ENCODE measurements at places on chromosomes 3 and 15. TPM values are rescaled to one million over a fixed set of nuclear protein-coding genes. Genes with fewer than 3 reads are reported as not detected.
A peak's percentile ranks its signal among the peaks of the same experiment; 100 is the strongest.

DNA sequence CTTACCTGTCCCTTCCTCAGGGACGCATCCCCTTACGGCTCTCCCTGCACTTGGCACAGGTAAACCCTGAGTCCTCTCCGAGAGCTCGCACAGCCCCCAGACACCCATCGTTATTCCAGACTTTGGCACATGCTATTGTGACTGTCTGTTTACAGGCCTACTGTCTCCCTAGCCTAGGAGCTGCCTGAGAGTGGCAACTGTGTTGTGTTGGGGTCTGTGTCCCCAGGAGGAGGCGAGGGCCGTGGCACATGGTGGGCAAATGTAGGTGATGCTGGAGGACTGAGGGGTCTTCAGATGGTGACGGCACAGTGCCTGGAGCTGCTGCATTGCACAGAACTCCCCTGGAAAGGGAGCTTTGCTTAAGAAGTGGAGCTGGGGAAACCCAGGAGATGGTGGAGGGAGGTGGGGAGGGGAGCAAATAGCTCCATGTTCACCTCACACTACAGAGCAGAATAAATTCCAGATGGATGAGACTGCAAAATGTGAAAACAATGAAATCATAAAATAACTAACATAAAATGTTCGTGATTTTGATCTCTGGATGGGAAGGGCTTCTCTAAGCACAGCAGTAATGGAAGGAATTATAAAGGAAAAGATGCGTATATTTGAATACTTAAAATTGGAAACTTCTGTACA is 96.5 kb downstream of the SMAD6 start:
- no peak for DNase-seq

Gene TERC
- total RNA-seq: not detected

Gene CD200R1
- total RNA-seq: 3.8 TPM

Gene TM6SF1
- 4.0 TPM for total RNA-seq

GRCh38 chr3:119365418-119365817 is 71.2 kb downstream of the ARHGAP31 start:
- no peak for DNase-seq

Gene ACOX2
- not detected for total RNA-seq

- no peak for DNase-seq
Measured at GRCh38 chr3:194867270-194867983, 181.7 kb downstream of the FAM43A start.

Gene CCR3
- not detected for total RNA-seq

GRCh38 chr15:32746116-32746857 is 28.5 kb downstream of the GREM1 start:
- DNase-seq: no peak

DNA sequence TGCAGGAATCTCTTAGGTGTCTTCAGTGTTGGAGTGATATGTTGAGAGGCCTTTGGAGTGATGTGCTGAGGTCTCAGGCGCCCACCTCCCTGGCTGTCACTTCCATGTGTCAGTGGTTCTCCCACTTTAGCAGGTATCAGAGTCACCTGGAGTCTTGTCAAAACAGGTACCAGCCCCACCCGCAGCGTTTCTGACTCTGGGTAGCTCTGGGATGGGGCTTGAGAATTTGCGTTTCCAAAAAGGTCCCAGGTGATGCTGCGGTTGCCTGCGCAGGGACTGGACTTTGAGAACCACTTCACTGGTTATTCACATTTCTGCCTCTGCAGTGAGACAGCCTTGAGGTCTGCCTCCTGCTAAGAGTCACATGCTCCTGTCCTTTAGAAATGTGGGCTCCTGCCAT is 15.5 kb downstream of the UMPS start:
- peak; percentile 51 for DNase-seq

DNA sequence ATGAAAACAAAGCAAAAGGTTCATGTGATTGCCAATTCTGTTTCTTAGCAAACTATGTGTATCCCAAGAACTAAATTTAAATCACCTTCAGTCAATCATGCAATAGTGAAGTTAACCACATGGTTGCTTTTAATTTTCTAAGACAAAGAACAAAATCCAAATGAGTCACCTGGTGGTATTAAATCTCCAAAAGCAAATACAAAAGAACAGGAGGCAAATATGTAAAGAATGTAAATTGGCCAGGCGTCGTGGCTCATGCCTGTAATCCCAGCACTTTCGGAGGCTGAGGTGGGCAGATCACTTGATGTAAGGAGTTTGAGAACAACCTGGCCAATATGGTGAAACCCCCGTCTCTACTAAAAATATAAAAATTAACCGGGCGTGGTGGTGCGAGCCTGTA is 54.2 kb upstream of the PIK3R4 start:
- no peak for DNase-seq

Gene GOLGA8Q
- not detected for total RNA-seq

DNA sequence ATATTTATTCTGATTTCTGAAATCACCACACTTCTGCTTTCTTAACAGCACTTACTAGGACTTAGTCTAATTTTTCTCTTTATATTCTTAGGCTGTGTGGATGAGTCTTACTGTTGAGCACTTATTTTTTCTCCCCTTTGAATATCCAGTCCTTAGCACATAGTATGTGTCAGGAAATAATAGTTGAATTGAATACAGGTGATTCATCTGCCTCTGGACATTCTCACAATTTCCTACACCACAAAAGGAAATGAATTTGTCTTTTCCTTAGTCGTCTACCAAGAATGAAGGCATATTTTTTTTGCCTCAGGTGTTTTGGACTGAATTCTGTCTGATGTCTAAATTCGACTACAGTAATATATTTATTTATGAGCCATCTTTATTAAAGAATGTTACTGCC is 204.2 kb downstream of the GHSR start:
- no peak for DNase-seq

GRCh38 chr3:101189796-101190195 is 130.6 kb downstream of the IMPG2 start:
- DNase-seq: no peak

GRCh38 chr15:94691169-94691568 is 459.8 kb downstream of the MCTP2 start:
- DNase-seq: no peak

GRCh38 chr3:57863380-57863779 is 107.3 kb downstream of the SLMAP start:
- no peak for DNase-seq

DNA sequence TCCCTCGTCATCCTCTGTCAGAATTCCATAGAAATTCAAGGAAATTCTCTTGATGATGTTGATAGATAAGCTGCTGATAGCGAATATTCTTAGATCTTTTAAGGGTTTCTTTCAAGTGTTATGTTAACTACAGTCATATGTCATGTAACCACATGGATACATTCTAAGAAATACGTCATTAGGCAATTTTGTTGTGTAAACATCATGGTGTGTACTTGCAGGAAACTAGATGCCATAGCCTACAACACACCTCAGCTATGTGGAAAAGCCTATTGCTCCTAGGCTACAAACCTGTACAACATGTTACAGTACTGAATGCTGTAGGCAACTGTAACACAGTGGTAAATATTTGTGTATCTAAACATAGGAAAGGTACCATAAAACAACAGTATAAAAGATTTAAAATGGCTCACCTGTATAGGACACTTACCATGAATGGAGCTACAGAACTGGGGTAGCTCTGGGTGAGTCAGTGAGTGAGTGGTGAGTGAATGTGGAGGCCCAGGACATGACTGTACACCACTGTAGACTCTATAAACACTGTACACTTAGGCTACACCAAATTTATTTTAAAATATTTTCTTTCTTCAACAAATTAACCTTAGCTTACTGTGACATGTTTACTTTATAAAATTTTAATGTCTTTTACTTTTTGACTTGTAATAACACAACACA is 34.6 kb downstream of the GLDN start:
- no peak for DNase-seq

Gene DGKG
- 0.14 TPM for total RNA-seq

Gene ZNF660
- 0.30 TPM for total RNA-seq

GRCh38 chr3:86180696-86181095 is 810.3 kb downstream of the VGLL3 start:
- DNase-seq: no peak

DNA sequence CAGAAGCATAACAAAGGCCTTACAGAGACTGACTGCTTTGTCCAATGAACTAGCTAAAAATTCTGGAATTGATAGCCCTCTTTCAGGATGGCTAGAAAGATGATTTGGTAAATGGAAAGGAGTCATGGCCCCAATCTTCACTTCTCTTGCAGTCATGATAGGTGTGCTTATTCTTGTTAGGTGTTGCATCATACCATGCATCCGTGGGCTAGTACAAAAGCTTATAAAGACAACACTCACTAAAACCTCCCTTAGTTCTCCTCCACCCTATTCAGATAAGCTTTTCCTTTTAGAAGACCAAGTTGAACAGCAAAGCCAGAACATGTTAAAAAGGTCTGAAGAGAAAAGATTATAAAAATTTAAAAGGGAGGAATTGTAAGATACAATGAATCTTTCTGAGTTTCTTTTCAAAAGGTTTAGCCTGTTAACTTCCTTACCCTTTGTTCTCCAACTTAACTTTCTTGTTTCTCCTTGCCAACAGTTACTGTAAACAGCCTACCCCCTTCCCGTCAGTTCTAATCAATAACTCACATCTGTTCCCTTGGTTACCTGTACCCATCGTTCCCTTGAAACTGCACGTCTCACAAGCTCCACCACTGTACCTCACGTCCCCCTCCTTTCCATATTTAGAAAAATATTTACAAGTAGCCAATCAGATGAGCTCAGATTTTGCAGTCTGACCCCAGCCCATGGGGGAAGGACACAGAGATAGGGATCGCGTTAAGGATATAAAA is 105.8 kb downstream of the ZBBX start:
- DNase-seq: no peak

DNA sequence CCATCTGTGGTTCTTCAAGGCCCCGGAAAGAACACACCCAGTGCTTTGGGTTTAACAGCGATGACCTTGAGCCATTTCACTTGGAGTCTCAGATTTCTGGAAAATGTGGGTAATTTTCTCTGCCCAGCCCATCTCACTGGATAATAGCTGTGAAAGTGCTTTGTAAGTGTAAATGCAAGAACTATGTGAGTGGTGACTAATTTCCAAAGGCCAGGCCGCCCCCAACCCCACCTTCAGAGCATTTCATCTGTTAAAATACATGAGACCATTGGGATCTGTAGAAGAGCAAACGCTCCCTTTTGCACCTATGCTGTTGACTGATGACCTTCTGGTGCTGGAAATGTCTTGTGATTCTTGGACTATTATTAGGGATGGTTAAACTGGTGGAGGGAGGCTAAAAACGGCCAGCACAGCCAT is 196.8 kb upstream of the LPP start:
- DNase-seq: no peak

Gene ASB14
- total RNA-seq: not detected

Gene IGSF11
- not detected for total RNA-seq

DNA sequence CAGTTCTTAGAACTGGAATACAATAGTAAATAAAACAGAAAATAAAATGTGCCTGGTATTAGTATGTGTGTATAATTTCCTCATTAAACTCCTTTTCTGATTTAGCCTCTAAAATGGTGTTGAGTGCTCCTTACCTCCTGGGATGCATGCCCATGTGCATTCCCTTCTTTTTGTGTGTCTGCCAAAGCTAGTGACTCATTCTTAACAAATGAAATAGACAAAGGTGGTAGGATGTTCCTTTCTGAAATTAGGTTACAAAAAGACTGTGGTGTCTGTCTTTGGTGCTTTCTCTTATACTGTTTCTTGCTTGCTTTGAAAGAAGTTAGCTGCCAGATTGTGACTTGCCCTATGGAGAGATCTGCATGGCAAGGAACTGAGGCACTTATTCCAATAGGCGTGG is 623.7 kb downstream of the GRM7 start:
- DNase-seq: no peak

- no peak for DNase-seq
Measured at GRCh38 chr3:123732447-123732846, 147.6 kb upstream of the HACD2 start.

Gene PCLAF
- total RNA-seq: 81.9 TPM

- no peak for DNase-seq
Measured at GRCh38 chr3:63872135-63872924, 8.7 kb downstream of the ATXN7 start.

Gene POPDC2
- total RNA-seq: 0.66 TPM

All from activated CD4-positive, alpha-beta T cell treated with anti-CD3 and anti-CD28 coated beads, Interleukin-2, amount 10 ng/mL, durations not matched to agents 24 days and 14 days (primary cell).